ENCODE measurements at places on chromosomes 13 and 19.
A peak's percentile ranks its signal among the peaks of the same experiment; 100 is the strongest.

DNA sequence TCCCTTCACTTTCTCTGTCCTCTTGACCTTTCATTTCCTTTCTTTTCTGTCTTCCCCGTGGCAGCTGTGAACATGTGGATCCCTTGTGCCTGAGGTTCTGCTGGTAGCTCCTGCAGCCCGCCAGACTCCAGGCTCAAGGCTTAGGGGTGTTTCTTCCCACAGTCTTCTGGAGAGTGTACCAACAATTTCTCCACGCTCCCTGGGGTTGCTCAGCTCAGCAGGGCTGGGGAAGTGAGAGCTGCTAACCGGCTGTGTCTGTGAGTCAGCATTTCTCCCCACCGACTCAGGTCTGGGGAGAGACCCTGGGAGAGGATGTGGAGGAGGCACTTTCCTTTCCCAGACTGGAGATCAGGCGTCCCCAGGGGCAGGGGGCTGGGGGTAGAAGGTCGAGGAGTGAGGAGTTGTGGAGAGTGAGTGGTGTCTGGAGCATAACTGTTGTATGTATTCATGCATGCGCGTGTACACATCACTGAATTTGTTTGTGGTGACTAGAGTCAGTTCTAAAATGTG lies 193.6 kb downstream of the KCNRG start:
- peak; percentile 95 for DNase-seq

- DNase-seq, result no peak
Observed at GRCh38 chr13:77409412-77409811, 82.5 kb upstream of the MYCBP2 start.

DNA sequence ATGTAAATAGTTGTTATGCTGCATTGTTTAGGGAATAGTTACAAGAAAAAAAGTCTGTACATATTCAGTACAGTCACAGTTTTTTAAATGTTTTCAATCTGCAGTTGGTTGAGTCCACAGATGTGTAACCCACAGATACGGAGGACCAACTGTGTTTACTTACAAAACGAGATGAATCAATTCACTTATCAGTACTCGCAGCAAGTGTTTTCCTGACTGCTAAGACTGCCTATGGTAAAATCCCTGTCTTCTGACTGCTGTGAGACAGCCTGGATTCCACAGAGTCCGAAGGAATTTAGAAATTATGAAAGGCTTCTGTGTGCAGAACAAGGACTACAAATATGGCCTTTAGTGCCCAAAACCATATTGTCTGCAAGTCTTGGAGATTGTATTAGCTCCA lies 45.7 kb upstream of the C1QTNF9 start:
- DNase-seq, result no peak

- no peak for DNase-seq
Observed at GRCh38 chr13:66402066-66402465, 828.1 kb downstream of the PCDH9 start.

DNA sequence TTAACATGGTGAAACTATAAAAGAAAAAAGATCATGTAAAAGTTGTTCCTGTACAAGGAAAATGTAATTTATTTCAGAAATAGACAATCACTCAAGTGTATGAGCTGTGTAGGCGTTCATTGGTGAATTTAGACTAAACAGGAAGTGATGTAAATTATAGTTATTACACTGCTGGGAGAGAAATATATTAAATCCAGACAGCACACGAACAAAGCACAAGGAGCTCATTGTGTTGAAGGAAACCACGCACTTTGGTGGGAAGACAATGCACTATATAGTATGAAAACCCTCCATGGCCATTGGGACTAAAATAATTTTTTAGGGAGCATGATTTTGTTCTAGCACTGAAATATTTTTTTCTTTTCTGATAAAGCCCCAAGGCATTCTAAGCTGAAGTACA lies 450.5 kb downstream of the KLF12 start:
- DNase-seq, result no peak

DNA sequence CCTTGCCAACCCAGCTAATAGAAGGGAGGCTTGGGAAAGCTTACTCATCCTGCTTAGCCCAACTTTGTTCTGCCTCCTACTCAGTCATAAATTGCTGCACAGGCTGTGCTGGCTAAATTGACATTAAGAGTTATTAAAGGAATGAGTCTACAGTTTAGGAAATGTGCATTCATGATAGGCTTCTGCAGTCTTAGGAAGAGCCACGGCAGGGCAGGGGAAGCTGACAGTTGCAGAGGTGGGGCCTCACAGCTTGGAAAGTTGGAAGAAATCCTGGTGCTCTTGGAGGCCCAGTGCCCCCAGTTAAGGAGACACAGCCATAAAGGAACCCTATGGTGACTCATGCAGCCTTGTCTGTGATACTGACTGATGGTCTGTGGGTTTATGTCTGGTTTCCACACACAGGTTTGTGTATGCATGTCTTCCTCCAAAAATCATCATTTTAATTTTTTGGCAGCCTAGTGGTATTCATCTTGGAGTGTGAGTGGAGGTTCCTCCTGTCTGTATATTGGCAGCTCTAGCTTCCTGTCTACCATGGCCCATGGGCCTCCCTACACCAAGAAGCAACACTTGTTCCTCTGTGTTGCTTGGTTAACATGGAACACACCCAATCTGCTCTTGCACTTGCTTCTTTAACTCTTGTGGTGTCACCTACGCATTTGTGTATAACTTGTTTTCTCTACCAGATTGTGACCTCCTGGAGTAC lies 135.0 kb upstream of the KL start:
- DNase-seq, result no peak

- no peak for DNase-seq
Observed at GRCh38 chr13:42834946-42835345, 53.6 kb downstream of the FAM216B start.

DNA sequence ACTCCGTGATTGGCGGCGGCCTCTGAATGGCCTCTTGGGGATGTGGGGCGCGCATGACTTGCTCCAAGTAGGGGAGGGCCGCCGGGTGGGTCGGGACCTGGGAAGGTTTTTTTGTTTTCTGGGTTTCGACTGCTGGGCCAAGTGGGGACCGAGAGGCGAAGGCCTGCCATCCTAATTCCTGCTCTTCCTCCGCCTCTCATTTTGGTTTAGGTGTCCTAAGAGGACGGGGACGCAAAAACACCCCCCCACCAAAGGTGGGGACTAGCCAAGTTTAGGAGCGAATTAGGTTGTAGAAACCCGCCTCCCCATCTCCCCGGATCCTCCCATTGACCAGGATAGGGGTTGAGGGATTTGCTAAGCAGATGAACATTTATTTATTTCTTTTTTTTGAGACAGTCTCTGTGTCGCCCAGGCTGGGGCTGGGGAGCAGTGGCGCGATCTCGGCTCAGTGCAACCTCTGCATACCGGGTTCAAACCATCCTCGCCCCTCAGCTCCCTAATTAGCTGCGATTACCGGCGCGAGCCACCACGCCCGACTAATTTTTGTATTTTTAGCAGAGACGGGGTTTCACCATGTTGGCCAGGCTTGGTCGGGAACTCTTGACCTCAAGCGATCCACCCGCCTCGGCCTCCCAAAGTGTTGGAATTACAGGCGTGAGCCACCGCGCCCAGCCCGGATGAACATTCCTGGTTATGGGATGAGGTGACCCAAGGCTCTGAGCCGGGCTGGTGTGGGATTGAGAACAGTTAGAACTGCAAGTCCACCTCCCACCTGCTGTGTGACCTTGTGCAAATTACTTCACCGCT lies 838 bp downstream of the PPP2R1A start:
- peak; percentile 6 for DNase-seq

- DNase-seq, result no peak
Observed at GRCh38 chr19:5563008-5563431, 4.7 kb downstream of the TINCR start.

DNA sequence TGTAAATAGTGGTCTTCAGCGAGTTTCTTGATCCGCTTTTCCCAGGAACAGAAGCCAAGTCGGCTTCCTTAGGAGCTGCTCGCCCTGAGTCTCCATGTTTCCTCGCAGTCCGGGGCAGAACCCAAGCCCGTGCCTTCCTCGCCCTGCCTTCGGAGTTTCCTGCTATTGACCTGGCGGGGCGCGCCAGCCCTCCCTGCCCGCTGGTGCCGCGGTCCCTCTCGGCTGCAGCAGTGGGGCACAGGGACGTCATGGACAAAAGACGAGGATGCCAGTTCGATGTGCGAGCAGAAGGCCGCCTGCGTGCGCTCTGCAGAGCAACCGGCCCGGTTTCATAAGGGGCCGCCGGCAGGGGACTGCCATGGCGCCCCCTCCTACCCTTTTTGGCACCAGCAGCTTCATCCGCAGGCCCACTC lies 156.6 kb downstream of the TM9SF2 start:
- no peak for DNase-seq

GRCh38 chr13:113159701-113160100 lies 1.3 kb downstream of the PROZ start:
- no peak for DNase-seq
